ENCODE measurements at places on chromosomes 13 and 19.

DNA sequence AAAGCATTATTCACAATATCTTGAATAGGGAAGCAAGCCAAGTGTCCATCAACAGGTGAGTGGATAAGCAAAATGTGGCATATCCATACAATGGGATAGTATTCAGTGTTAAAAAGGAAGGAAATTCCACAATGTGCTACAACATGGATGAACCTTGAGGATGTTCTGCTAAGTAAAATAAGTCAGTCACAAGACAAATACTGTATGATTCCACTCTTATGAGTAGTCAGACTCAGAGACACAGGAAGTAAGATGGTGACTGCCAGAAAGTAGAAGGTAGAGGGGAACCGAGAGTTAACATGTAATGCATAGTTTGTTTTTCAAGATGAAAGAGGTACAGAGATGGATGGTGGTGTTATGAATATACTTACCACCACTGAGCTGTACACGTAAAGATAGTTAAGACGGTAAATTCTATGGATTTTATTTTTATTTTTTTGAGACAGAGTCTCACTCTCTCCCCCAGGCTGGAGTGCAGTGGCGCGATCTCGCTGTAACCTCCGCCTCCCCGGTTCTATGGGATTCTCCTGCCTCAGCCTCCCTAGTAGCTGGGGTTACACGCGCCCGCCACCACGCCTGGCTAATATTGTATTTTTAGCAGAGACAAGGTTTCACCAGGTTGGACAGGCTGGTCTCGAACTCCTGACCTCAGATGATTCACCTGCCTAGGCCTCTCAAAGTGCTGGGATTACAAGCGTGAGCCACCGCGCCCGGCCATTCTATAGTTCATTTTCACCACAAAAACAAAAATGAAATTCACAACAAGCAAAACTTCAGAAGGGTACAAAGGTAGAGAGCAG, 1.0 kb upstream of the CHAMP1 start:
- peak; percentile 8 for DNase-seq

GRCh38 chr13:98429977-98430736, 146.8 kb downstream of the STK24 start:
- DNase-seq = no peak

DNA sequence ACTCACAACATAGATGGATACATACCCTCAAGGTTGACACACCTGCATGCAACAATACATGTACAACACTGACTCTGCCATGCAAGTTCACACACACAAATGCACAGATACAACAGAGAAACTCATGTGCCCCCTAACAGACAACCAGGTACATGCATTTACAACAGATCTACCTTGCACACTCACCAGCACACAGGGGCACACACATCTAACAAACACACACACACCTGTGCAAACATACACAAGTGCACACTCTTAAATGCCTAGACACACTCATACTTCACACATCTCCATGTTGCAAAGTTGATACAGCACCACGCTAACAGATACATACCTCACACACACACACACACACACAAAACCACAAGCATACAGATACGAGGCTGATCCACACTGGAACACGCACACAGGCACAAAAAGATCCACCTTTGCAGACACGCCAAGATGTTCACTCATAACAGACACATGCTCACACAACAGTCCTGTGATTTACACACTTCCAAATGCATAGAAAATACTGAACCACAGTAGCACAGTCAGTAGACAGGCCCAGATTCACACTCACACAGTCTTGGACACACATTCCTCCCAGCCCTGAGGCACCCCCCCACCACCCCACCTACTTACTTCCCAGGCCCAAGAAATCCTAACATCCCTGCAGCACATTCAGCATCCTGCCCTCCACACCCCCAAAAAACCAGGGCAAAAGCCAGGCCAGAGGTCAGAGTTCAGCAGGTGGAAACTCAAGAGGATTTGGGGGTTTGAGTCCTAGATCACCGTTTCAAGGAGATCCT, 1.4 kb downstream of the LRFN1 start:
- DNase-seq = no peak

DNA sequence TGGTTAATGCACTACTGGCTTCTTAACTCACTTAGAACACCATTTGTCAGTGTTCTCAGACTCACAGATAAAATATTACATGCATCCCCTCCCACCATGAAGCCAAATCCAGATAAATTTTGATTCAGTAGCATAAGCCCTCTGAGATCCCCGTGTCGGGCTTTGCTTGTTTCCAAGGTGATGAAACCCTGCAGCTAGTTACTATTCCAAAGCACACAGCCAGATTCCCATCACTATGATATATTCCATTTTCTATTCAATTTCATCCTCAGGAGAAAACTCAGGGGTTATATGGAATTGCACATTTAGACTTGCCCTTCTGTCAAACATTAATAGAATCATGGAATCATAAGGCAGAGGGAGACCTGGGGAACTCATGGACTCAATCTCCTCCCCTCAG, 9.4 kb upstream of the FAM124A start:
- no peak for DNase-seq

GRCh38 chr13:20457670-20458069, 68.0 kb downstream of the CRYL1 start:
- DNase-seq = no peak

- DNase-seq = no peak
These were observed 51.0 kb downstream of the DIAPH3 start for GRCh38 chr13:60112771-60113170.

DNA sequence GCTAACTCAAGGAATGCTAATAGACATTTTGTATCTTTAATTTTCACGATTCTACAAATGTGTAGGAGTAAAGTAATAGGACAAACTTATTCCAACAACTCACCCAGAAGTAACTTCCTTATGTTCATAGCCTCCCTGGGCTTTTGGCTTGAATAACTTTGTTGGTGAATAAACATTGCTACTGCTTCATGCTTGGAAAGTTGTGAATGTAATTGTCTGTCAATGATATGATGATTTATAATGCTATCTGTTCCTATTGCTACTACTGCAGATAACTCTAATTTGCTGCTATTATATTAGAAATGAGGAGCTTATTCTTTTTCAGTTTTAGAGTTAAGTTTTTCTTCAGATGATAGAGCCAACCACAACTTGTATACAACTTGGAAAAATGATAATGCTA, 307.7 kb downstream of the PCDH9 start:
- DNase-seq = no peak

DNA sequence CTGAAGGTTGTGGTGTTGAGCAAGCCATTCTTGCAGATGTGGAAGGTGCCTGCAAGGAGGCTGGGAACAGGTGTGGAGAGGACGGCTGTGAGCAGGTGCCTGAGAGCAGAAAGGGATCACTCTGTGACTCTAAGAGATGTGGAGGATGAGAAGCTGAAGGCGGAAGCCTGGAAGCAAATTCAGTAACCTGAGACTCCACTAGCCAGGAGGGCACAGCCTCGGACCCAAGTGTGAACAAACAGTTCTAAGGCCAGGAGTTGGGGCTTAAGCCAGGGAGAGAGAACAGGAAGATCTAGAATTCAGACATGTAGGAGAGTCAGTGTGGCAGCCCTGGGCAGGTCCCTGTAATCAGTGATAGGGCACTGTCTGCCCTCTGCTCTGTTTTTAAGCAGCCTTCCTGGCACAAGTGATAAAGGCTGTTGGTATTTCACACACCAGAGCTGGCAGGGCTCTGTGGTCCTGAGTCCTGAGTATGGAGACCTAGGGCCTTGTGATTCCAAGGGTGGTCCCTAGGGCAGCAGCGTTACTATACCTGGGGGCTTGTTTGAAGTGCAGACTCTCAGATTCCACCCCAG, 131.3 kb downstream of the SLC7A1 start:
- no peak for DNase-seq

- DNase-seq = no peak
These were observed 32.0 kb downstream of the KLF5 start for GRCh38 chr13:73090823-73091187.

- DNase-seq = no peak
These were observed 118.7 kb upstream of the MCF2L start for GRCh38 chr13:112850273-112850672.

GRCh38 chr13:76683854-76684253, 202.4 kb downstream of the KCTD12 start:
- DNase-seq = no peak

- DNase-seq = no peak
These were observed 9.0 kb downstream of the GCDH start for GRCh38 chr19:12899891-12900518.

- DNase-seq = peak; percentile 24
These were observed 57.3 kb downstream of the MBD3L2B start for GRCh38 chr19:6963937-6964336.

- DNase-seq = no peak
These were observed 133.8 kb downstream of the CRYL1 start for GRCh38 chr13:20391597-20392452.

DNA sequence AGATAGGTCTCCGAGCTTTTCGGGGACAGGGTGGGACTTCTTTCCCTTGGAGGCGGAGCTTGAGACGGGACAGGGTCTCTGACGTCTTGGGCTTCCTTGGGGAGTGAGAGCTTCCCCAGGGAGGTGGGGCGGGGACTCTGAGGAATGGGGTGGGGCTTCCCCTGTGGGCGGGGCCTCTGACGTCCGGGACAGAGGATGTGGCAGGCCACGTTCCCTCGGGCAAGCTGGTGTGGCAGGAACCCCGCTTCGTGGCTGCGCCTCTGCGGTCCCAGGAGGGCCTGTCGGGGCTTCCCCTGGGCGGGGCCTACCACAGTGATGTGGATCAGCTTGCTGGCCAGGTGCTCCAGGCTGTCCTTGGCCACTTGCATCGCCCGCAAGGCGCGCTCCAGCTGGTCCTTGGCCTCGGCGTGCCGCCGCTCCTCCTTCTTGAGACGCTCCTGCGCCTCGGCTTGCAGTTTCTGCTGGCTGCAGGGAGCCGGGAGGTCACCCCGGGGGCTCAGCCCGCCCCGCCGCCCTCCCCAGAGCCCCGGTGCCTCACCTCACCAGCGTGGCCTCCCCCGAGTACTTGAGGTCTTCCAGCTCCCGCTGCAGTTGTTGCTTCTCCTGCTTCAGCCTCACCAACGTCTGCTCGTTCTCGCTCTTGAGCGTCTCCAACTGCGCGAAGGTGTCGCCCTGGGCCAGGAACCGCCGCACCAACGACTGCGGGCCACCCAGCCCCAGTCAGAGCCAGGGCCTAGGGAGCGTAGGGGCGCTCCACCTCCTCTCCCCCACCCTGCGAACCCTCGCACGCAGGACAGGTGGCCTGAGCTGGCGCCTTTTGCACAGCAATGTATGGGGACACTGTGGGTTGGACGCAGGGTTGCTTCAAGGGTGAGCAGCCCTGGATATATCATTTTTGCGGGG, 3.3 kb upstream of the RGL3 start:
- peak; percentile 50 for DNase-seq

GRCh38 chr13:74288361-74288911, 154.2 kb upstream of the KLF12 start:
- peak; percentile 52 for DNase-seq

DNA sequence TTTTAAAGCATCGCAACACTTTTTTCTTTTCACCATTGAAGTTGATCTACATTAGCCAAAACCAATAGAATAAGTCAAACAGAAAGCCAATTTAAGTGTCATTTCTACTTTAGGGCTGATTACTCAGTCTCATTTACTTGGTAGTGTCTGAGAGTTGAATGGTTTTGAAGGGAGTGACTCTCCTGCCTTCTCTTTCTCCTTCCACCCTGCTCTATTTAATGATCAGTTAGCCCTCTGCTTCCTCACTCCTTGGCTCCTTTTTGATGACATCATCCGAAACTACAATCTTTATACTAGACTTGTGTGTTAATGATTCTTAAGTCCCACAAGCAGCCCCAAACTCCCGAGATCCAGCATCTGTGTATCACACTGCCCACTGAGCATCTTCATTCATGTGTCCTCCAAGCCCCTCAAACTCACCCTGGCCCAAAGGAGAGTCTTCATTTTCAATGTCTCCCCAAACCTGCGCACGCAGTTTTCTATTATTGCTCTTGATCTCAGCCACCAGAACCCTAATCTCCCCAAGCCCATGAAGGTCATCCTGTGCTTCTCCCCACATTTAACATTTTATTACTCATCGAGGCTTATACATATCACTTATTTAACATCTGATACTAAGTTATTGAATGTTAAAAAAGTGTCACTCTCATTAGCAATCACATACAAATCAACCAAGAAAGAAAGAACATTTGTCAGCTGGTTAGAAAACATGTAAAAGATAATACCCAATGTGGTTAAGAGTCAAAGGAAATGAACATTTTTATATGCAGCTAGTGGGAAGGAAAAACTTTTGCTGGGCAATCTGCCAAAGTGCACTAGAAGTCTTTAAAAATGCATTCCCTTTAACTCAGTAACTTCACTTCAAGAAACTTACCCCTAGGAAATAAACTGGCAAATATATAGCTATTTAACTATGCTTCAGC, 32.2 kb upstream of the ARGLU1 start:
- no peak for DNase-seq

- DNase-seq = no peak
These were observed 12.4 kb downstream of the ZIC2 start for GRCh38 chr13:99993660-99994637.

- no peak for DNase-seq
These were observed 12.2 kb downstream of the SMAD9 start for GRCh38 chr13:36907821-36908220.

DNA sequence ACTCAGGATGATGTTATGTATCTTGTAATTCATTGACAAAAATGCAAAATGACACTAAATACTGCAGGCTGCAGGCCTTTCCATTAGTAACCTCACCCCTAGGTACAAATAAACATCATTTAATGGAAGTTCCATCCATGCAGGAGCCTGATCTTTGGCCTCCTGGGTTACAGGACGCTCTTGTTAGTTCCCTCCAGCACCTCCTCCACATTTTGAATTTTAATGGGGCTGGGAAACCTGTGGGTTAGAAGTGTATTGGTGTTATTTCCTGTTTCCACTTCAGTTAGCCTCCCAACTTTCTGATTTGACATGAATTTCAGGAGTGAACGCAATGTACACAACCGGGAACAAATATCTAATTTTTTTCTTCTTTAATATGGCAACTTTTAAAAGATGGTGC, 237.1 kb upstream of the ARGLU1 start:
- DNase-seq = no peak

DNA sequence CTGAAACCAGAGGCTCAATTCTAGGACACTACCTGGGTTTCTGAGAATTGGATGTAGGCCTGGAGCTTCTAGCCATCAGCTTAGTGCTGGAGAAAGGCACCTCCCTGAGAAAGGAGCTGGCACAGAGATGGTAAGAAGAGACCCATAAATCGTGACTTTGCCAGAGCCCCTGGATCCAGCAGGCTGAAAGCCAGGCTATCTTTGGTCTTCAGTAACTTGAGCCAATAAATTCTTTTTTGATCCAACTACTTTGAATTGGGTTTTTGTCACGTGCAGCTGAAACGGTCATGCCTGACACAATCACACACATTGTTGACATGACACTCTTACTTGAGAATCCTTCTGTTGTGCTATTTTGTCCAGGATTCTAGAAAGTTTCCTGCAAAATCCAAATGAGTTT, 103.4 kb downstream of the LHFPL6 start:
- DNase-seq = no peak

- no peak for DNase-seq
These were observed 43.5 kb upstream of the TSC22D1 start for GRCh38 chr13:44619651-44620050.

GRCh38 chr13:54018485-54018884, 989.9 kb downstream of the OLFM4 start:
- DNase-seq = no peak

DNA sequence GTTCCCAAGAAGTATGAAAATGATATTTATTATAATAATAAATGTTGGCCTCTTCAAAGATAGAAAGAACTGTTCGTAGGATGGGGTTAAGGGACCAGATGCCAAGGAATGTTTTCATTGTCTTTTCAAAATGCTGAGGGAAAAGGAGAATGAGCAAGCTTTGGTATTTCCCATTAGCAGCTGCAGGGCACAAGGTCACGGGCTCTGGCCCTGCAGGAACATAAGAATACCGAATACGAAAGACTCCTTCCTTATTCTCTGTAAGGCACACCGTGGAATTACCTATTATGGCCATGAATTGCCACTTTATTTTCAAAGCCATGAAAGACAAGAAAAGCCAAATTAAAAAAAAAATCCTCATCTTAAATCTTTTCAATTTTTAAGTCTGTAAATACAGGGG, 49.6 kb upstream of the OLFM4 start:
- no peak for DNase-seq

All from CD4-positive, alpha-beta T cell treated with Interleukin-4 for 4 hours (primary cell).